ENCODE measurements at places on chromosomes 4 and X.

DNA sequence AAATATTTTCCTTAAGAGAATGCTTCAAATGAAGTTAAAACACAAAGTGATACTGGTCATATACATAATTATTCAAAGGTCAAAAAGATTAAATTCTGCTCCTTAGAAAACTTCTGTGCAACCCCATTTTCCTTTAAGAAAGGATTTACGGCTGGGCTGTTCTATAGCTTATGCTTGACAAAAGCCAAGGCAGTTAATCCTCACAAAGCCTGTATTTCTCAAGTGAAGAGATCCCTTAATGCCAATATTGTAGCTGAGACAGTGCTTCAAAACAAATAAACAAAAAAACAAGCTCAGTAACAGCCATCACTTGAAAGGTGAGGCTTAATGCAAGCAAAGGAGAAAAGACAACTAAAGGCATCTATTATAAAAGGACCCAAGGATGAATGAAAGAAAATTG is 42.5 kb downstream of the BTC start:
- no peak for DNase-seq

DNA sequence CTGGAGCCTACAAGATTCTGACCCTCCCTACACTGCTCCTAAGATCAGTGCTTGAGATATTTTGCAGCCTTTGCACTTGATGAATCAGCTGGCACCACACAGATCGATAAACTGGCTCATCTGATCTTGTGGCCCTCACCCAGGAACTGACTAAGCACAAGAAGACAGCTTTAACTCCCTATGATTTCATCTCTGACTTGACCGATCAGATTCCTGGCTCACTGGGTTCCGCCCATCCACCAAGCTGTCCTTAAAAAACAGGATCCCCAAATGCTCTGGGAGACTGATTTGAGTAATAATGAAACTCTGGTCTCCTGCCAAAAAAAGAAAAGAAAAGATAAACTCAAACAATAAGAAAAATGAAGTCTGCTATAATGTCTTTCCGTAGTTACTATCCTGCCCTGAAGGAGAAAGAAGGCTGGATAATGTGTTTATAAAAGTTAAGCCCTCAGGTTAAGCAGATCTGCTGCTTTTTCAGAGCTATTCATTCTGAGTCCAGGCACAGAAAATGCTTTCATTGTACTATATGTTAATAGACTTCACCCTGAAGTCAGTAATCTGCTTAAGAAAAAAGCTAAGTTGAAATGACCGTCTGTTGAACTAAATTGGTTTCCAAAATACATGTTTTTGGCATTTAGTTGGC is 795.2 kb downstream of the TRIML1 start:
- DNase-seq, result no peak

GRCh38 chr4:7844594-7844991 is 95.1 kb downstream of the AFAP1 start:
- DNase-seq, result no peak

GRCh38 chr4:37531151-37531550 is 155.0 kb downstream of the RELL1 start:
- DNase-seq, result no peak

GRCh38 chrX:2652106-2652505 is 39.0 kb upstream of the CD99 start:
- DNase-seq, result no peak

DNA sequence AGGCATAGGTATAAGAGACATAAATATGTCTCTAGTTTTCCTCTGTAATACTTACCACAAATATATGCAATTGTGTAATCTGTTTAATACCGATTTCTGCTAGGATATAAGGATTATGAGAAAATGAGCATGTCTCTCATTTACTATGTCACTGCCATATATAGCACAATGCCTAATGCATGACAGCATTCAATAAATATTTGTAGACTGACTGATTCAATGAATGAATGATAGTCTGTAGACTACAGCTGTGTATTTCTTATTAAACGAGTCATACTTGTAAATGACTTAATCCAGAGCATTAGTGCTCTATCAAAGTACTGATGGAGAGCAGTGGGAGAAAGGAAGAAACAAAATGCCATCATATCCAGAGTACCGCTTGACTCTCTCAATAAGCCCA is 175.6 kb downstream of the PPP3CA start:
- DNase-seq, result no peak

DNA sequence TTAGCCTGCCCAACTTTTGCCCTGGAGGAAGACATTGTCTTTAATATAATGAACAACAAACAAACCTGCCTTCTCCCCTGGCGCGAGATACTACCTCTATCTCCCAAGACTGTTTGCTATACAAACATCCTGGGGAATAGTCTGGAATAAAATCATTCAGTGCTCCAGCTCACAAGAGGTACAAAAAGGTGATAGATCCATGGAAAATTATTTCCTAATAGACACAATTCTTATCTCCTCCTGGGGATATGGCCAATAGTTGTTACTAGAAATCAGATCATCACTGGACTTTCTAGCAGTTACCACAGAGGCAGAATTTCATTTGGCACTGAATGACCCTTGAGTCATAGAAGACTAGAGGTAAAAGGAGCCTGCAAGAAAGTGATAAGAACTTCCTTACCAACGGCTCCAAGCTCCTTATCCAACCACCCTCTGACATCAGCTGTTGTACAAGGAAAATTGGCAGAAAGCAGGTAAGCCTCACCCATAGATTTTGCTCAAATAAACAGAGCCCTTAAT is 38.1 kb downstream of the MID1 start:
- DNase-seq, result no peak

- no peak for DNase-seq
Measured at GRCh38 chrX:115413246-115413878, 123.8 kb downstream of the LUZP4 start.

- DNase-seq, result peak; percentile 24
Measured at GRCh38 chr4:112327965-112328733, 31.0 kb downstream of the ALPK1 start.

DNA sequence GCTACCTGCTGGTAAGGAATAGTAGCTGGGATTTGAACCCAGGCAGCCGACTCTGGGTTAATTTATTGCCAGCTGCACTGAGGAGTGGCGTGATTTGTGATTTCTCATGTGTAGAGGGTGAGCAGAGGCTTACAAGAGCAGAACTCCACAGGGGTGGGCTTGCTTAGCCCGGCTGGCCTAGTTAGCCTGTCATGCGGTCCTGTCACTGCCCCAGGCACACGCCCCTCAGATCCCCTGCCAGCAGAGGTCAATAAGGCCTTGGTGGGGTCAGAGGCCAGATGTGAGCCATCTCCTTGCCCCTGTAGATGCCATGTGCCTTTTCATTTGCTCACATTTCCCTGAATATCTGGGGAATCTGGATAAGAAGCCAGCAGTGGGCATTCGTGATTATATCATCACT is 13.4 kb downstream of the NSDHL start:
- DNase-seq, result no peak

GRCh38 chrX:149470955-149471354 is 34.2 kb downstream of the IDS start:
- peak; percentile 76 for DNase-seq

GRCh38 chr4:109943745-109944144 is 31.1 kb downstream of the EGF start:
- no peak for DNase-seq

- DNase-seq, result no peak
Measured at GRCh38 chr4:82528074-82528473, 33.7 kb downstream of the TMEM150C start.

- no peak for DNase-seq
Measured at GRCh38 chr4:42396361-42396751, 932 bp upstream of the SHISA3 start.

GRCh38 chrX:150459196-150459595 is 96.1 kb downstream of the MAMLD1 start:
- no peak for DNase-seq

DNA sequence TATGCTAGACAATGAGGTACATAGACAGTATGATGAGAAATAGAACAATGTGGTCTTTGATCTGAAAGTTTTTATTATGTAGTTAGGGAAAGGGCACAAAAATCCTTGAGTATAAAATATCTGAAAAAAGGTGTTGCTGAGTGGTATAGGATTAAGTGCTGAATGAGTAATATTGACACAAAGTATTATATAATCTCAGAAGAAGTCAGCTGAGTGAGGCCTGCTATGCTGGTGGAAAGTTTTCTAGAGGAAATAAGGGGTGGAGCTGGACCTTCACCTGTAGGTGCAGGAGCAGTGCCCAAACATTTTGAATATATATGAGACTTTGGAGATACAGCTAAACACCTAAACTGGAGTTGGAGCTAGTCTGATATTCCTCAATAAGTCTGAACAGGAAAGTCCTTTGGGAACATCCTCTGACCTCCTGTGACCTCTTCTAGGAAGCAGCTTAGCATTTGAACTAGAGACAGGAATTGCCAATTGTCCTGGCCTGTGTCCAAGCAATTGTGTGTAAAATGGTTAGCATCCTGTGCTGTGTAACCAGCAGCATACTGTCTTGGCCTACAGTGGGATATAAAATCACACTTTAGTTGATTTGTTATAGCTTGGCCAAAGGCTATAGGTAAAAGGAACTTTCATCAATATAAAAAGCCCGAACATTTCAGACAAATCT is 285.3 kb downstream of the ANKRD50 start:
- DNase-seq, result no peak

DNA sequence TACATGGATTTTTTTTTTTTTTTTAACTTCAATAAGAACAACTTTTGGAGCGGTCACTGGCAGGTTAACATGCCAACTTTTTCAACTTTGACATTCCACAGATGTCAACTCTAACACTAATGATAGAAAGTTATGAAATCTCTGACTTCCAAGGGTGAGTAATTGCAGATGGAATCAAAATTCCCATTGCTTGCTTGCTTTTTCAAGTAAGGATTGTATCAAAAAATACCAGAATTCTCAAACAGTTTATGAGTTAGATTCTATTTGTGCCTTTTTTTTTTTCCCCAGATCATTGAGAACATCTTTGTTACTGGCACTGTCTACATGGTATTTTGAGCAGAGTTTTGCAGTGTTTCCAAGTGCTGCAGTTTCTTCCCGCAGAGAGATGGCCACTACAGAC is 50.3 kb upstream of the OTUD4 start:
- no peak for DNase-seq

GRCh38 chr4:186931519-186931918 is 207.9 kb upstream of the FAT1 start:
- DNase-seq, result no peak

DNA sequence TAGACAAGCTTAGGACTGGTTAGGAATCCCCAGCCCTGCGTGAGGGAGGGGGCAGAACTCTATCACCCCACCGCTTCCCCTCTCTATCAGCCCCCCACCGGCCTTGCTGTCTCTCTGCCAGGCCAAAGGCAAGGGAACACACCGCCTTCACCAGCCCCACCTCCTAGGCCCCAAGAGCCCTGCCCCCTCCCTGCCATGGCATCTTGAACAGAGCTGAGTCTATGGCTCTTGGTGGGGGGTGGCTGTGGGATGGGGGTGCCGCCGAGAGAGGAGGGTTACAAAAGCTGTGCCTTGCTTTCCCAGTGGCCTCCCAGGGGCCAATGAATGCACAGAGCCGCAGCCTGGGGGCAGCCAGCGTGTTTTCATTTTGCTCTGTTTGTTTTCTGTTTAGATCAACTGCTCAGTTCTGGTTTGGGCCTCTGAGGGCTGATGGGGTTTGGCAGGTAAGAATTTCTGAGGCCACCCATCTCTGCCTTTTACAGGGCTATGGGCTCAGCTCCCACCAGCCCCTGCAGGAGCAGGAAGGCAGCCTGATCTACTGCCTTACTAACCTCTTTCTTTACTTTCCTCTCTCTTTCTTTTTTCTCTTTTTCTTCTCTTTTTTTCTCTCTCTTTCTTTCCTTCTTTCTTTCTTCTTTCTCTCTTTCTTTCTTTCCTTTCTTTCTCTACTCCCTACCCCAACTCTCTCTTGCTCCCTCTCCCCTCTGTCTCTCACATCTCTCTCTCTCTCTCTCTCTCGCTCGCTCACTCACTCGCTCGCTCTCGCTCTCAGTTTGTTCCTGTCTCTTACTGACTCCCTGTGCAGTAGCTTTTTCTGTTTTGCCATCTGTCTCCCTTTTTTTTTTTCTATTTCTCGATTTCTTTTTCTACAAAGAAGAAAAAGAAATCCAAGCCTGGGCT is 128.3 kb downstream of the PJA1 start:
- no peak for DNase-seq

- no peak for DNase-seq
Measured at GRCh38 chrX:150775569-150776350, 82.6 kb downstream of the MTMR1 start.

- DNase-seq, result no peak
Measured at GRCh38 chr4:22692736-22693135, at the start of gene GBA3. GBA3 (plus strand) TSS chr4:22692937.

DNA sequence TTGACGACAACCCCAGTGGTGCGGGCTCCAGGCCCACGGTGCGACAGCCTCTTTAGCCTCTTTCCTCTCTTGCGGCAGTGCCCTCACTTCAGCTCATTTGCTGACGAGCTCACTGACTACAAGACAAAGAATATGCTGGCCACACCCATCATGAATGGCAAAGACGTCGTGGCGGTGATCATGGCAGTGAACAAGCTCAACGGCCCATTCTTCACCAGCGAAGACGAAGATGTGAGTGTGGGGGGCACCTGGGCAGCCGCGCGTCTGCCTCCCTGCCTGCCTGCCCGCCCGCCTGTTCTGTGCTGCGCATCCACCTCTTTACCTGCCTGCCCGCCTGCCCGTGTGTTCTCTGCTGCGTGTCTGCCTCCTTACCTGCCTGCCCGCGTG is 9.2 kb downstream of the PDE6B start:
- no peak for DNase-seq

GRCh38 chr4:31290836-31291235 is 570.7 kb downstream of the PCDH7 start:
- no peak for DNase-seq

GRCh38 chr4:153246446-153247115 is 42.3 kb downstream of the TRIM2 start:
- no peak for DNase-seq

- DNase-seq, result no peak
Measured at GRCh38 chr4:85498068-85498733, 23.3 kb downstream of the ARHGAP24 start.

DNA sequence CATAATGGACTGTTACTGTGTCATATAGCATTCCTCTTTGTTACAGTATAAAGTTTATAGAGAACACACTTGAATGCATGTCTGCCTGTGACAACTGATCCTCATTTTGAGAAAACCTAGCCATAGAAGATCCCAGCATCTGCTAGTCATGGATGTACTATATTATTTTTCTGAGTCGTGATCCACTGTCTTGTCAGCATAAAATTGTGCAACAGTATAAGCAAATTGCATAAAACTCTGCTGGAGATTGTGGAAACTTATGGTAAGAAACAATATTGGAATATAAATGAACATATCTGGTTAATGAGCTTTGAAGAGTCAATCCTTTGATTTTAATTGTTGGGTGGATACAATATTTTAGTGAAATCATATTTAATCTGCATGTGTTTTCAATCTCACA is 3.6 kb downstream of the NEIL3 start:
- no peak for DNase-seq

GRCh38 chr4:13523591-13524503 is 20.5 kb downstream of the NKX3-2 start:
- DNase-seq, result no peak
